ENCODE measurements at places on chromosomes 2 and 18.
A peak's percentile ranks its signal among the peaks of the same experiment; 100 is the strongest.

DNA sequence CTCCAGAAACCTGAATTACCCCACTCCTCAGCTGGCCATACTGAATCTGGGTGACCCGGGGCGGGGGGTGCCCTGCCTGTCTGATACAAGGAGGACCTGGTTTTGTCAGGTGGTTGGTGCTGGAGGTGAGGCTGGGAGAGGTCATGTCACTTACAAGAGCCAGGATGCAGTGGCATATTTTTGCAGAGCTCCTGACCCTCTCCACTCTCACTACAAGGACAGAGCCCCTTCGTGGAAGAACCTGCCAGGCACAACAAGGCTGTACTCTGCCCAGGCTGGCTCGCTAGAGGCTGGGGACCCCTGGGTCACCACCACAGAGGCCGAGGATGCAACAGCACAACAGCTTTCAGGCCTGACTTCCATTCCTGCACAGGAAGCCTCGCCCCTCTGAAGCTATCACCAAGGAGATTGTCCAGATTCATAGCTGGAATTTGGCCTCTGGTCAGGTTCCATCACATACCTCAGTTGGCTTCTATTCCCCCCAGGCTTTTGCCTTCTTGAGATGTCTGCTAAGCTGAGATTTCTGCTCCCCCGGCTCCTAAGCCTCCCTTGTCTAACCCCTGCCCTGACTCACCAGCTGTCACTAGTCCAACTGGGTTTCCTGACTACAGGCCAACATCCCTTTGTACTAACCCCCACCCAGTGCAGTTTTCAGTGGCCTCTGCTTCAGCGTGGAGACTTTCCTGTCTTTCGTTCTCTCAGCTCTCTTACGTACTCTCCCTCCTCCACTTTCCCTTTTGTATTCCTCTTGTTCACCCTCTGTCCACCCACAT, 132.5 kb upstream of the EPAS1 start:
- DNase-seq: peak; percentile 80

DNA sequence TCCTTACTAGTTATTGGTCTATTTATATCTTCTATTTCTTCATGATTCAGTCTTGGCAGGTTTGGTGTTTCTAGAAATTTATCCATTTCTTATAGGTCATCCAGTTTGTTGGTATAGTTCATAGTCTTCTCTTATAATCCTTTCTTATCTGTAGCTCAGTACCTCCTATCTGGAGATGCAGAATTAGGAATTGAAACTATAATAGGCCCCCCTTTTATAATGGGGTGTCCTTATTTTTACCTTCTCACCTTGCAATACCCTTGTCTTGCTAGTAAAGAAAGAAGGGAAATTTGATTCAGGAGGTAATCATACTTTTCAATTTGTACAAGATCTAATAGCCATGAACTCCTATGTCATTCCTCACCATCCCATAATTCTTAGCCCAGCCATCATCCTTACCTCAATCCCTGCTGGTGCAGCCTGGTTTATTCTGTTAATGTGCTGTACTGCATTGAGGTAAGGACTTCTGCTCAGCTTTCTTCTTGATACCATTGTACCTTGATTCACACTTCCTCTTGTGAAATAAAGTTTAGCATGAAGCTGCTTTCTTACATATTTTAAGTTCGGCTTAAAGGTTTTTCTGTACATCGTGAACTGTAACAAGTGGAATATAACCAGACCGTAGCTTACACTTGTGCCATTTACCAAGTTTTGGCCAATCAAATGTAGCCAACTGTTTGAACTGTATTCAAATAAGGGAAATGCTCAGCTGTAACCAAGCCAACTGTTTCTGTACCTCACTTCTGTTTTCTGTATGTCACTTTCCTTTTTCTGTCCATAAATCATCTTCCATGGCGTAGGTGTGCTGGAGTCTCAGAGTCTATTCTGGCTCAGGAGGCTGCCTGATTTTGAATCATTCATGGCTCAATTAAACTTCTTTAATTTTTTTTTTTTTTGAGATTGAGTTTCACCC, 40.1 kb upstream of the PTH2R start:
- DNase-seq: no peak

- DNase-seq: no peak
These were observed 95.0 kb downstream of the MBP start for GRCh38 chr18:77037567-77037966.

GRCh38 chr18:9688036-9688741, 19.9 kb upstream of the RAB31 start:
- no peak for DNase-seq

- DNase-seq: no peak
These were observed 928.8 kb downstream of the CNTNAP5 start for GRCh38 chr2:124953921-124954320.

DNA sequence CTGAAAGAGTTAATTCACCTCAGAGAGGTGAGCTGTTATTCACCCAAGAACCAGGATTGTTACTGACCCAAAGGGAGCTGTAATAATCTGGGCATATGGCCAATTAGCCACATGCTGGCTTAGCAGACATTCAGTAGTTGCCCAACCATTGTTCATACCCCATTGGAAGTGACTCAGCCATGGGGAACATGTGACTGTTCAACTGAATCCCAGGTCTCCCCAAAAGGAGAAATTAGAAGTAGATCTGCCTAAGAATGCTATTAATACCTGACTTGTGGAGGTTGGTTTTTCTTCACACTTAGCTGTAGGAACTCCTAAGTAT, 272.6 kb upstream of the UBE2E3 start:
- no peak for DNase-seq

- DNase-seq: no peak
These were observed 199.4 kb downstream of the NYAP2 start for GRCh38 chr2:225598897-225599296.

DNA sequence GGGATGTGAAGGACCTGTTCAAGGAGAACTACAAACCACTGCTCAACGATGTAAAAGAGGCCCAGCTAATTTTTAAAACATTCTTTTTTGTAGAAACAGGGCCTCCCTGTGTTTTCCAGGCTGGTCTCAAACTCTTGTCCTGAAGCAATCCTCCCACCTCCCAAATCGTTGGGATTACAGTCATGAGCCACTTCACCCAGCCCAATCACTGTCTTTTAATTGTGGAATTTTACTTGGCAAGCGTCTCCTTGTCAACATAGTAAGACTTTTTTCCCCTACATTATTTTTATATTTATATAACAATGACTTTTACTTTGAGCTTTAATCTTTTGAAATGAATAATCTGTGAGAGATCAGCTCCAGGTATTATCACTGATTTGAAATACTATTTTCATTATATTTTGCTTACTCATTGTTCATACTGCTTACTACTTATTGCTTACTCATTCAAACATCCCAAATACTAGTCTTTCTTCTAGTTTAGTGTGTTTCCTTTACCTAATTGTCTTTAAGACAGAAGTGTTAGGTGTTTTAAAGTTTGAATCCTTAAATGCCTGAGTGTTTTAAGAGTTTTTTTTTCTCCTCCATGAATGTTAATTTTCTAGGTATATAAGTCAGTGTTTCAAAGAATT, 48.9 kb downstream of the PTPN4 start:
- DNase-seq: no peak

- no peak for DNase-seq
These were observed 686.8 kb upstream of the PIK3C3 start for GRCh38 chr18:41268271-41268670.

DNA sequence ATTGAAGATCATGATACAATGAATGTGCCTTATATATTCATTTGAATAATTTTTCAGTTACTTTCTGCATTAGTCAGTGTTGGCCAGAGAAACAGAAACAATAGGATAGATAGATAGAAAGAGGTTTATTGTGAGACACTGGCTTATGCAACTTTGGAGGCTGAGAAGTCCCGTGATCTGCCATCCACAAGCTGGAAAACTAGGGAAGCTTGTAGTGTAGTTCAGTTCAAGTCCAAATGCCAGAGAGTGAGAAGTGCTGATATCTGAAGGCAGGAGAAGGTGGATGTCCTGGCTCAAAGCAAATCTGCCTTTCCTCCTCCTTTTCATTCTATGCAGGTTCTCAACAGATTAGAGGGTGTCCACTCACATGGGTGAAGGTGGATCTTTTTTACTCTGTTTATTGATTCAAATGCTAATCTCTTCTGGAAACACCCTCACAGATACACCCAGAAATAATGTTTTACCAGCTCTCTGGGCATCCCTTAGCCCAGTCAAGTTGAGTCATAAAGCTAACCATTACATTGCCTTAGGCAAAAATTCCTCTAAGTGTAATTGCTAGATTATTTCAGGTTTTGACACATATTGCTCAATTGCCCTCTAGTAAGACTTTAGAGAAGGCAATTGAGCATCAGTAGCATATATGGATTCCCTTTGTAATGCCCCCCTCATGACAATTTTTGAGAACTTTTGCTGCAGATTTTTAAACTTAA, 341.4 kb downstream of the LPIN1 start:
- DNase-seq: no peak

DNA sequence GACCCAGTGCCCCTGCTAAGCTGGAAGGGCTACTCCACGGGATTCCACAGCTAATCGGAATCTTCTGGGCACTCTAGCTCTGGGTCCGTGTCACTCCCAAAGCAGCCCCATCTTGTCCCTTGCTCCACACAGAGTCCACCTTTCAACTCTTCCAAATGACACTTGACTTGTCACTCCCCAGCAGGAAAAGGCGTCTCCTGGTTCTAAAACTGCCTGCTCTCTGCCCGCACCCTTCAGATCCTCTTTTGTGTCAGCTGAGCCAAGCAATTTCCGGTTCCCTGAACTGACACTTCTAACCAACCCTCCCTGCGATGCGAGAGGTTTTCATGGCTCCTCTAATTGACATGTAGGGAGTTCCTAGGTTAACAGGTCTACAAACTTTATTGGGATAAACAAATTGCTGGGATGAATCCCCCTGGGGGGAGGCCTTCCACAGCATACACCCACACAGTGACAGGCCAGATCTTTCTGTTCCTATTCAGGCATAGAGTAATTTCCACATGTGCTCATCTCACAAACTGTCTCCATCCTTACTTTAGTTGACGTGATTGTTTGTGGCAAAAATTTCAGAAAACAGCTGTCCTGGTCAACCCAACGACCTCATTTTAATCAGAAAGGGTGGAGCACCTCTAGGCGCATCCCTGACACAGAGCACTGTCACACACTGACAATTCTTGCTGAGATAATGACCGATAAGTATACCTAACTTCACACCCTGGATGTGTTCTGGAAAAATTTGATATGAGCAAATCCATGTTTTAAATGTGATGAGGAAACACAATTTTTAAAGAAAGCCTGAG, 104.9 kb downstream of the RBMS1 start:
- peak; percentile 75 for DNase-seq

- DNase-seq: no peak
These were observed 154.3 kb upstream of the CWC22 start for GRCh38 chr2:180161415-180161814.

- DNase-seq: peak; percentile 22
These were observed at the start of gene KCNG2 for GRCh38 chr18:79797518-79798345. KCNG2 (plus strand) TSS chr18:79797938; CDS start chr18:79863668, 65,730 bp downstream.

- no peak for DNase-seq
These were observed 43.0 kb upstream of the SLC1A4 start for GRCh38 chr2:64945973-64946768.

DNA sequence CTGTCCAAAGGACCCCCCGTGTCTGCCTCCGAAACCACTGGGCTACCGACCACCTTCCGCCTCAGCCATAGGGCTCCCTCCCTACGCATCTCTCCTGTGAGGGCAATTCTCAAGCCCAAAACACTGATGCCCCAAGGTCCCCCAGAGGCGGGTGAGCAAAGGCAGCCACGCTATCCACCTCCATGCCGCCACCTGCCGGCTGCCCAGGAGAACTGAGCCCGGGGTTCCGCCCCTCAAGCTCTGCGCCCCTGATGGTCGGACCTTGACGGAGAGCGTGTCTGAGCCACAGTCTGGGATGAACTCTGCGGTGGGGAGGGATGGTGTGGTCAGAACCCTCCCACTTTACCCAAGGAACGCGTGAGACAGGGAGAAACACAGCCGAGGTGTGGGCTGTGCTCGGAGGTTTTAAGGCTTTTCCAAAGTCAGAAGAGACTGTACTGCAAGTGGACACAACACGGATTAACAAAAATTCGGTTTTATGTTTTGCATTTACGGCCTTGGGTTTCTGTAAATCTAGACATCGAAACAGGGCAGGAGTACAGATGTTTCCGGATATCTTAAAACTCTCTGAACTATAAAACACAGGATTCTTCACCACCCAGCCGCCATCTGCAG, 114.1 kb downstream of the ZNF516 start:
- no peak for DNase-seq
